ENCODE measurements at places on chromosomes 2 and 18. TPM values are rescaled to one million over a fixed set of nuclear protein-coding genes. Genes with fewer than 3 reads are reported as not detected.

- DNase-seq, result no peak
These were observed 25.8 kb downstream of the GCKR start for GRCh38 chr2:27522400-27522945.

GRCh38 chr18:77981874-77982273 lies 732.2 kb downstream of the GALR1 start:
- DNase-seq, result no peak

GRCh38 chr2:205767617-205768016 lies 85.3 kb downstream of the NRP2 start:
- DNase-seq, result no peak

DNA sequence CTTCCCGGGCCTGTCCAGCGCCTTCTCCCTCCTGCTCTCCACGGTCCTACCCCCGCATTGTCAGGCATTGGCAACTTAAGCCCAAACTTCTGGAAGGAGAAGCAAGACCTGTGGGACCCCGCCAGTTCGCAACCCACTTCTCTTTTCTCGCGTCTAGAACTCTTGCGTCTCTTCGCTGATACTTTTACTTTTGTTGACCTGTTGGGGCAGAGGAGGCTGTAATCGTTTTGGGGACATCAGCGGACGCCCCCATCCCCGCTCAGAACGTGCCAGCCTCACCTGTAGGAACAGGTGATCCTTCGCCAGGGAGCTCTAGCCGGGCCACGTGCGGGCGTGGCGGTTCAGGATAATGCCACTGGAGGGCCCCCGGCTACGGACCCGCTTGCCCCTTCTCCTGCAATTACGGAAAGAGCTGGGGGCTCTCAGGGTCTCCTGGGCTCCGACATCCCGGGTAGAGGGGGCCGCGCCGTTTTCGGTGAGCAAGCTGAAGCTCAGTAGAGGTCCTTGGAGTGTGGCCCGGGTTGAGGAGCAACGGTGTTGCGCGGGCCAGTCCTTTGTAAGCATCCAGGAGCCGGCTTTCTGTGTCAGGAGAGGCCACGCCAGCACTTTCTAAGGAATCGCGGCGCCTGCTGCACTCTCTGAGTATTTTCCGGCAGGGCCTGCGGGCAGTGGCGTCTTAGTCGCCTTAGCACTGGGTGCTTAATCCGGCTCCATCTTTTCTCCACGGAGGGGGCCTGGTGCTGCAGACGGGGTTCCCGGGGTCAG lies 1.6 kb downstream of the MTCL1 start:
- no peak for DNase-seq

- no peak for DNase-seq
These were observed 49.9 kb downstream of the CD8B2 start for GRCh38 chr2:106537047-106537446.

DNA sequence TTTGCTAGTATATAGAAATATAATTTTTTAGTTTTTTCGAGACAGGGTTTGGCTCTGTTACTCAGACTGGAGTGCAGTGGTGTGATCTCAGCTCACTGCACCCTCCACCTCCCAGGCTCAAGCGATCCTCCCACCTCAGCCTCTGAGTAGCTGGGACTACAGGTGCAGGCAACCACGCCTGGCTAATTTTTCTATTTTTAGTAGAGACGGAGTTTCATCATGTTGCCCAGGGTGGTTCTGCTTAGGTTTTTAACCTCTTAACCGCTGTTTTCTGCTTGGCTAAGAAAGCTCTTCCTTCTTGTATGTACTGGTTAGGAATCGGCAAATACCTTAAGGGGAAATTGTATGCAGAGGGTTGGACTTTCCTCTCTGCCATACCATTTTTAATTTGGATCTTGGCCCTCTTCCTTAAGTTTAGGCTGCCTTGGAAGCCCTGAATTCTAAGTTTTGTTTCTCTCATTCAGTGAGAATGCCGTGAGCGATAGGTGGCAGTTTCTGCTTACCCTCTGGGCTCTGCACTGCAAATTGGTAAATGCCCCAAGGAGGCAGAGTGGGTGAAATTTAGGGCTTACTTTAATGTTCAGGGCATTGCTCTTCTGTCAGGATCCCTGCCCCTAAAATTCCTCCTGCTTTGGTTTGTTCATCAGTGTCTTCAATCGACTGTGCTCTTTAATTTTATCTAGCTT lies 32.3 kb downstream of the EML6 start:
- no peak for DNase-seq

DNA sequence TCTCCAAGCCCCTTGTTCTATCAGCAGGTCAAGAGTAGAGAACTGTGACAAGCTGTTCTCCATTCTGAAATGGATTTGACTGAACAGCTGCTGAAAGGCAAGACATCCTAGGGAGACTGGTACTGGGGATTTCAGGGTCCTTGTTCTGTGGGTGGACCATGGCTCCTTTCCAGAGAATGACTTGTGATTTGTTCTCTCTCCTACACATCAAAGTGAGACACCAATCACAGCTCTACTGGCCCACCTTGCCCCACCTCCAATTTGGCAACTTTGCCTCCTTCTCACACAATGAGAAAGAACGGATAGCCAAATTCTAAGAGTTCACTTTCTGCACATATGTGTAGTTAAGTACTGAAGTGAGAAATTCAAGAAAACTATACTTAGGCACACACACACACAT lies 67.4 kb downstream of the BCL11A start:
- no peak for DNase-seq

GRCh38 chr2:162090109-162090508 lies 16.1 kb upstream of the DPP4 start:
- DNase-seq, result no peak

GRCh38 chr2:148602885-148603561 lies 41.5 kb upstream of the EPC2 start:
- DNase-seq, result no peak

DNA sequence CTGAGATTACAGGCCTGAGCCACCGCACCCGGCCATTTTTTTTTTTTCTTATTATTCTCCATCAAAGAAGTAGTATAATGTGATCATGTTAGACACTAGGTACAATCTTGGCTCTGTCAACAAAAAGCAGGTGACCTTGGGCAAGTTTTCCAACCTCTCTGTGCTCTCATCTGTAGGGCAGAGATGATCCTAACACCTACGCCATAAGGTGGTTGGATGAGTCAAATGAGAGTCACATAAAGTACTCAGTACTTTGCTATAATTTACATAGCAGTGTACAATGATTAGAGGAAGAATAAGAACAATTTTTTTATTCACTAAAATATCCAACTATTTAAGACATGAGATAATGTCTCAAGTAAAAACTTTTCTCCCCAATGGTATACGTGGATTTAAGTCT lies 128.6 kb downstream of the TGIF1 start:
- no peak for DNase-seq

GRCh38 chr2:239953418-239954061 lies 71.6 kb downstream of the NDUFA10 start:
- DNase-seq, result no peak

Gene MYCN
- total RNA-seq, result 2.3 TPM

Gene AQP12B
- total RNA-seq, result not detected

Gene HOXD11
- total RNA-seq, result 16.3 TPM

Gene SULT1C4
- total RNA-seq, result 33.3 TPM

Gene SOCS6
- 24.5 TPM for total RNA-seq

Gene RETSAT
- total RNA-seq, result 31.6 TPM

Gene LINC00305
- total RNA-seq, result not detected

Measured in kidney epithelial cell (primary cell).